ENCODE measurements at places on chromosomes 5 and 9.

DNA sequence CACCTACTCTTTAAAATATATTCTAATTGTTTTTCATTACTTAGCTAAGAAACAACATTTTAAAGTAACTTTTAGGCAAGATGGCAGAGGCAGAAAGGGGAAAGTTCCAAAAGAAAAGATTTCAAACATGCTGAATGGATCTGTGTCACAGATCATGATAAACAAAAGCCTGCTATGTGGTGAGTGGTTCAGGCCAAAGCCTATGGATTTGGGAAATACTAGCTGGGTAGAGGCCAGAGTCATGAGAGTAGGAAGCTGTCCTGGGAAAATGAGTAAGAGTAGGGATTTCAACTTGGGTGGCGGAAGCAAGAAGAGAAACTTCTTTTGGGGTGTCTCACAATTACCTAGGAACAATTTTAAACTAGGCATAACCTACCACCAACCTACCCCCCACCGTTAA is 68.7 kb upstream of the GRHPR start:
- DNase-seq, result no peak
- peaks cover 3% of the 10 kb centered on the region for H3K36me3 ChIP-seq
- no peak overlapping the region for H3K4me3 ChIP-seq
- H3K27me3 ChIP-seq, result no peaks in the 10 kb centered on the region

GRCh38 chr5:168300326-168301182 is 9.1 kb downstream of the WWC1 start:
- DNase-seq, result no peak
- no peaks in the 10 kb centered on the region for H3K36me3 ChIP-seq
- H3K27me3 ChIP-seq, result no peaks in the 10 kb centered on the region
- H3K27ac ChIP-seq, result no peak overlapping the region

- no peaks in the 10 kb centered on the region for H3K36me3 ChIP-seq
- H3K4me3 ChIP-seq, result no peak overlapping the region
- no peak for DNase-seq
- no peak overlapping the region for H3K27ac ChIP-seq
- no peaks in the 10 kb centered on the region for H3K4me1 ChIP-seq
- H3K27me3 ChIP-seq, result no peaks in the 10 kb centered on the region
Measured at GRCh38 chr5:132662925-132663770, 5.2 kb downstream of the IL13 start.

DNA sequence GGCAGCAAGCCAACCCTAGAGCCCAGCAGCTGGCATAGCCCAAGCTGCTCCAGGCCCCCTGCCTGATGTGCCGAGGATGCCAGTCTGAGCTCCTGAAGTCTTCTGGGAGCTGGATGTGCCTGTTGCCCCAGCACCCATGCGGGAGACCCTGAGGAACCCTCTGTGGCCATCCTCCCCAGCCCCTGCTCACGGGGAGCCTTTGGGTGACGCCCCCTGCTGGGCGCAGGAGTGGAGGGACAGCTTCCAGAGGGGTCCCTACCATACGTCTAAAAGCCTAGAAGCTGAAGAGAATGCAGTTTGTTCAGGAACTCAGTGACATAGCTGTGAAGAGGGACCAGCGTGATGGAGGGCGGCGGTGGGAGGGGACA is 33.1 kb upstream of the MVB12B start:
- H3K36me3 ChIP-seq, result no peaks in the 10 kb centered on the region

DNA sequence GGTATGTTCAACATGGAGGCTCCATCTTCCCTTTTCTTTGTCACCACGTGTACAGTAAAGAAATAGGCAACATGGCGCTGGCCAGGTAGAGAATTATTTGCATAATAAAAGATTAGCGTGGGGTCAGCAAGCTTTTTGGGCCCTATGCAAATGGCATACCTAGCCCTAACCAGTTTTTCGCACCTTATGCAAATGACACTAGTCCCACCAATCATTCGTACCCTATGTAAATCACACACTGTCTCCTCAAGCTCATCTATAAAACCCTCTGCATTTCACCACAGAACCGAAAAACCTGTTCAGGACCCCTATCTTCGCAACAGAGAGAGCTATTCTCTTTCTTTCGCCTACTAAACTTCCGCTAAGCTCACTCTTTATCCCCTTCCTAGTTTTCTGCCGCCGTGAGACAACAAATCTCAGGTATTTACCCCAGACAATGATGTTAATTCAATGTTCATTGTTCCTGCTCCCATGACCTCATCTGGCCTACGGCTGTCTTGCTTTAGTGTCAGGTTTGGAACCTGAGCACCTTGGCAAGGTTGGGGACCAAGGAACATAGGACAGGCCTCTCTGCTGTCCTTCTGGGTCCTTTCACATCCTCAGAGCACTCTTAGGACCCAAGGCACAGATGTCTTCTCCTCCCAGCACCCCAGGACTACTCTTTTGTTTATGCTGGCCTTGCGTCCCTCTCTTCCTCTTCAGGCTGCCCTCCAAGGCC is 180.7 kb upstream of the RAI14 start:
- H3K27me3 ChIP-seq, result peaks cover 2% of the 10 kb centered on the region
- H3K27ac ChIP-seq, result no peak overlapping the region
- H3K36me3 ChIP-seq, result no peaks in the 10 kb centered on the region
- no peak for DNase-seq
- H3K4me1 ChIP-seq, result no peaks in the 10 kb centered on the region

GRCh38 chr5:151577566-151577965 is 13.6 kb downstream of the FAT2 start:
- H3K36me3 ChIP-seq, result no peaks in the 10 kb centered on the region
- no peaks in the 10 kb centered on the region for H3K4me1 ChIP-seq

GRCh38 chr9:131677444-131678180 is 62.3 kb downstream of the RAPGEF1 start:
- no peaks in the 10 kb centered on the region for H3K36me3 ChIP-seq
- no peak for DNase-seq
- H3K27ac ChIP-seq, result peak overlapping the region; percentile 44
- no peak overlapping the region for H3K4me3 ChIP-seq

- H3K27ac ChIP-seq, result no peak overlapping the region
- no peak for DNase-seq
- no peak overlapping the region for H3K4me3 ChIP-seq
- H3K27me3 ChIP-seq, result no peaks in the 10 kb centered on the region
Measured at GRCh38 chr5:158461240-158461854, 602.4 kb upstream of the CLINT1 start.

- DNase-seq, result no peak
- no peak overlapping the region for H3K4me3 ChIP-seq
- no peaks in the 10 kb centered on the region for H3K36me3 ChIP-seq
- H3K4me1 ChIP-seq, result peaks cover 2% of the 10 kb centered on the region
- no peak overlapping the region for H3K27ac ChIP-seq
- no peaks in the 10 kb centered on the region for H3K27me3 ChIP-seq
Measured at GRCh38 chr5:169286572-169287300, 14.2 kb downstream of the SLIT3 start.

DNA sequence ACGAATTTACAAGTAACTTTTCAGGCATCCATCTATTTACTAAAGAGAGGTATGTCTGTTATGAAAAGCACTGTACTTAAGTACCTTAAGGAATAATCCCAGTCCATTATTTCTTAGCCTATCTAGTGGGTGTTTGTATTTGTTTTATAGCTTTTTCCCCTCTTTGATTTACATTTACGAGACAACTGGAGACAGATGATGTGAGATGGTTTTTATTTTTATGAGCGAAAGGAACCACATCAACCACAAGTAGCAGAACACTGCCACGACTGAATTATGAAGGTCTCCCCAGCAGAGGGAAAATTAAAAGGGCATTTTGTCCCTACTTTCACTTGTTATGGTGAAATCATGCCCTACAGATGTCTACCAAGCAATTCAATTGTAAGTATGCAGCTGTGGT is 357.8 kb downstream of the NFIB start:
- DNase-seq, result no peak
- H3K4me1 ChIP-seq, result no peaks in the 10 kb centered on the region
- H3K36me3 ChIP-seq, result no peaks in the 10 kb centered on the region
- no peak overlapping the region for H3K27ac ChIP-seq
- H3K27me3 ChIP-seq, result no peaks in the 10 kb centered on the region

DNA sequence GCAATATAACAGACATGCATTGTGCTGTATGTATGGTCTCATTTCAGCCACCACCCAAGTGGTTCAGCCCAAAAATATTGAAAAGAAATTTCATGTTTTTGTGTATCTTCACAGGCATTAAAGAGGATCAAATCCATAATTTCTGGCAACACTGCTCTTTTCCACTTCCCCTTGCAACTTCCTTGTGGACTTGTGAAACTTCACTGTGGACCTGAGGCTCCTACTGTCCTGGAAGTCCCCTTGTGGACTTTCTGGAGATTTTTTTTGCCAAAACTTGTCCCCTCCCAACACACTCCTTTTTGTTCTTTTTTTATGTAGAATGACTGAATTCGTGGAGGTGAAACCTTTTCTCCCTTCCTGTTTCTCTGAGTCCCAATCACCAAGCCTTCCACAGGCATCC is 14.3 kb downstream of the OTULINL start:
- DNase-seq, result no peak
- H3K36me3 ChIP-seq, result no peaks in the 10 kb centered on the region
- peaks cover 11% of the 10 kb centered on the region for H3K4me1 ChIP-seq
- H3K4me3 ChIP-seq, result no peak overlapping the region
- peak overlapping the region; percentile 82 for H3K27ac ChIP-seq

DNA sequence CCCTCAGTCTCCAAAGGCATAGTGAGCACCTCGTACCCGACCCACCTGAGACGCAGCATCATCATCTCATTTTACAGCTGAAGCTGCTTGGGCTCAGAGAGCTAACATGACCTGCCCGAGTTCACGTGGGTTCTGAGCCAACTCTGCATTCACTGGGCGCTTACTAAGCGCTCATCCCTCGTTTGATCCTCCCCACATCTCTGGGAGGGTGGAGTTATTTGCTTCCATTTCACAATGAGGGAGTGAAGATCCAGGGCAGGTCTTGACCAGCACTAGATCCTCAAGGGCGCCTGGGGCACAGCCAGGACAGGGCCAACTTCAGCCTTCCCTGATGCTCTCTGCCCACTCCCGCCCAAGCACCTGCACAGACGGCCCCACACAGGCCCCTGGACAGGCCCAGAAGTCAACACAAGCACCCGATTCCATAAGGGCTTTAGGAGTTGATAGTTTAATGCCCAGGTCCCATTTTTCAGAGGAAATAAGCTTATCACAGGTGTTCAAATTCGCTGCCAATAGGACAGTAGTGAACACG is 80.8 kb downstream of the HRH2 start:
- DNase-seq, result no peak
- no peak overlapping the region for H3K27ac ChIP-seq
- H3K4me1 ChIP-seq, result no peaks in the 10 kb centered on the region
- no peaks in the 10 kb centered on the region for H3K27me3 ChIP-seq
- H3K4me3 ChIP-seq, result no peak overlapping the region

DNA sequence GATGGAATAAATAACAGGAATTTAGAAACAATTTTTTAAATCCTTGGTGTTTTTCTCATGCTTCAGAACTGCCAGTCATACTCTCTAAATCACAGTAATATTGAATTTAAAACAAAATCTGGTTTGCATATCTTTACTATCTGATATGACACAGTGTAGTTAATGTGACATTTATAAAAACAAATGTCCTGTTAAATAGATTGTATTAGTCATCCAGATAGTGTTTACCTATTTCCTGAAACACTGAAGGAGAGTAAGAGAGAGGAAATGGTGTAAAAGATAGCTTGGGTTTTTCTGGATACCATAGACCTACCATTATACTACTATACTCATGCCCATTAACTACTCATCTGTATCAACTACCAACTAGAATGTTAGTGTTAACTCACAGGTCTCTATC is 292.3 kb downstream of the MAN2A1 start:
- DNase-seq, result no peak
- no peaks in the 10 kb centered on the region for H3K36me3 ChIP-seq
- H3K27ac ChIP-seq, result no peak overlapping the region

- H3K4me3 ChIP-seq, result no peak overlapping the region
- H3K27me3 ChIP-seq, result no peaks in the 10 kb centered on the region
- H3K27ac ChIP-seq, result no peak overlapping the region
Measured at GRCh38 chr5:132055808-132056609, 4.4 kb upstream of the IL3 start.

GRCh38 chr5:52859628-52860027 is 71.9 kb downstream of the ITGA1 start:
- H3K27ac ChIP-seq, result no peak overlapping the region
- no peaks in the 10 kb centered on the region for H3K4me1 ChIP-seq
- H3K4me3 ChIP-seq, result no peak overlapping the region
- H3K36me3 ChIP-seq, result no peaks in the 10 kb centered on the region
- no peaks in the 10 kb centered on the region for H3K27me3 ChIP-seq

DNA sequence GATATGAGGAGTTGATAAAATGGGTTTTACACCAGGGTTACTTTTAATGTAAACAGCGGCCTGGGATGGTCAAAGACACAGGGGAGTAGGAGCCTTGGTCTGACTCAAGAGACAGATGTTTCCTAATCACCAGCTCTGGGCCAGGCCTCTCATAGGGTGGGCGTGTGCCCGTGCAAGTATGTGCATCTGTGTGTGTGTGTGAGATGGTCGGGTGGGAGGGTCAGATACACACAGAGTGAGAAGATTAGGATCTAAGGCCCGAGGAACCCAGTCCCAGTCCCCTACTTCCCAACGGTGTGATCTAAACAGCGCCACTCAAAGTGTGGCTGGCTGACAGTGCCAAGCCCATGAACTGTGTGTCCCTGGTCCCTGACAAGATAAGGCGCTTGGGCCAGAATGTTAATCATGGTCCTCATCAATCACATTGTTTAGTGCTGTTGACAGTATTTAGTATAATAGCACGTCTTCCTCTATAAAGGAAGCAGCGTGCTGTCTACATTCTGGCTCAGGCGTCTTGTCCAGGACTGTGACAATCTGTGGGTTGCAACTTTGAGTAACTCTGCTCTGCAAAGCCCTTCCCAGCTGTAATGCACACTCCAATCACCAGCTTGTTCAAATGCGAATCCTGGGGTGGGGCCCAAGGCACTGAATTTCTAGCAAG is 173.7 kb downstream of the DAB2IP start:
- no peak overlapping the region for H3K4me3 ChIP-seq
- no peak for DNase-seq
- no peak overlapping the region for H3K27ac ChIP-seq
- peaks cover 34% of the 10 kb centered on the region for H3K4me1 ChIP-seq

DNA sequence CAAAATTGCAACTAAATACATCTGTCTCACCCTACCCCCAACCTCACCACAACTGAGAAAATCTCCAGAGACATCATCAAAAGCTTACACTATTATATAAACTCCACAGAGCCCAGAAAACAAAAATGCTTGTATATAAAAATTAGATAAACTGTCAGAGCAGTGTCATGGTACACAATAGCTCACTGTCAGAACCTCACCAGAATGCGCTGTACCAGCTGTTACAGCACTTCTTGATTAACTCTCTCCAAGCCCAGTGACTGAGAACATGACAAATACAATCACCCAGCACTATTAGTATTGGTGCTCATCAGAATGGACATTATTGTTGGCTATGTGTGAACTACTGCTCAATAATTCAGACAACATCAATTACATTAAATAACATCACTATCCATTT is 65.7 kb downstream of the ZDHHC21 start:
- no peaks in the 10 kb centered on the region for H3K36me3 ChIP-seq
- H3K4me3 ChIP-seq, result no peak overlapping the region
- no peaks in the 10 kb centered on the region for H3K4me1 ChIP-seq
- H3K27me3 ChIP-seq, result no peaks in the 10 kb centered on the region
- H3K27ac ChIP-seq, result no peak overlapping the region
- no peak for DNase-seq

GRCh38 chr5:20276959-20277263 is 288.9 kb upstream of the CDH18 start:
- H3K4me3 ChIP-seq, result no peak overlapping the region
- H3K27ac ChIP-seq, result no peak overlapping the region
- DNase-seq, result no peak
- H3K27me3 ChIP-seq, result no peaks in the 10 kb centered on the region
- H3K4me1 ChIP-seq, result no peaks in the 10 kb centered on the region

- no peaks in the 10 kb centered on the region for H3K36me3 ChIP-seq
- no peak for DNase-seq
- H3K4me1 ChIP-seq, result peaks cover 16% of the 10 kb centered on the region
- H3K4me3 ChIP-seq, result no peak overlapping the region
- no peaks in the 10 kb centered on the region for H3K27me3 ChIP-seq
- H3K27ac ChIP-seq, result no peak overlapping the region
Measured at GRCh38 chr9:129240581-129241211, 62.6 kb upstream of the IER5L start.
